ENCODE measurements at places on chromosomes 2 and 18. TPM values are rescaled to one million over a fixed set of nuclear protein-coding genes. Genes with fewer than 3 reads are reported as not detected.

Gene RESP18
- not detected for total RNA-seq

Gene RMDN2
- total RNA-seq = 24.0 TPM

Gene AKAIN1
- total RNA-seq = not detected

Gene TSPYL6
- total RNA-seq = 0.13 TPM

Gene TMEM200C
- 0.94 TPM for total RNA-seq

- DNase-seq = no peak
These were observed 32.3 kb upstream of the MBP start for GRCh38 chr18:77164763-77165485.

GRCh38 chr2:54306556-54306955 lies 50.5 kb upstream of the TSPYL6 start:
- DNase-seq = no peak

DNA sequence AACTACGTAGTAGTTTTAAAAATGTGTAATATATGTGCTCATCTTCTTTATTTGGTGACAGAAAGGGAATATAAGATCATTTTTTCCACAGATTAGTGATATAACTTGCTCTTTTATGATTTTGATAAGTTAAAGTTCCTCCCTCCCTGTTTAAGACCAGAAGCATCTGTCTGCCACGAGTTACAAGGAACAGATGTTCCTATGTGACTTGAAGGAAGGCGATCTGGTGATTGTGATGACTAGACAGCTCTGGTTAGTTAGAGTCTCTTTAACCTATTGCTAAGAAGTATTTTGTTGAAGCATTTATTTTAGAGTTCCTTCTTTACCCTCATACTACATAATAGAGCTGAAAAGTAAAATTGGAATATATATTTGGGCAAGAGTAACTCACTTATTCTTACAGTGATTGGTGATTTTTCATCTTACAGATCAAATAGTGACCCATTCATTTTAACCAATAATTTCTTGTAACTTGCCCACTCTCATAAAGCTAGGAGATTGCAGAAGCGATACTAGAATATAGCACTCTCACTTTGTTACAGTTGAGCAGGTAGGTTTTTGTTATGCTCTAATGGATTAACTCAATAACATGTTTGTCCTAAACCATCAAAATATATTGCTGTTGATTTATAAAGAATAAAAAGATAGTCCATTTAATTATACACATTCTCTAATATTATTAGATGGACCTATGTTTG lies 218.7 kb downstream of the SLC4A10 start:
- DNase-seq = no peak

DNA sequence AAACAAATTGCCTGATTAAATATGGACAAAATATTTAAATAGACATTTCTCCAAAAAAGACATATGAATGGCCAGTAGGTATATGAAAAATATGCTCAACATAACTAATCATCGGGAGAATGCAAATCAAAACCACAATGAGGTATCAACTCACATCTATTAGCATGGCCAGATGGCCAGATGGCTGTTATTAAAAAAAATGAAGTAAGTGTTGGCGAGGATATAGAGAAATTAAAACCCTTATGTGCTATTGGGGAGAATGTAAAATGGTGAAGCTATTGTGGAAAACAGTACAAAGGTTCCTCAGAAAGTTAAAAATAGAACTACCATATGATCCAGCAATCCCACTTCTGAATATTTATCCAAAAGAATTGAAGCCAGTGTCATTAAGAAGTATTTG lies 272.3 kb upstream of the ZNF804A start:
- DNase-seq = no peak
